ENCODE measurements at places on chromosomes 11 and 22.

DNA sequence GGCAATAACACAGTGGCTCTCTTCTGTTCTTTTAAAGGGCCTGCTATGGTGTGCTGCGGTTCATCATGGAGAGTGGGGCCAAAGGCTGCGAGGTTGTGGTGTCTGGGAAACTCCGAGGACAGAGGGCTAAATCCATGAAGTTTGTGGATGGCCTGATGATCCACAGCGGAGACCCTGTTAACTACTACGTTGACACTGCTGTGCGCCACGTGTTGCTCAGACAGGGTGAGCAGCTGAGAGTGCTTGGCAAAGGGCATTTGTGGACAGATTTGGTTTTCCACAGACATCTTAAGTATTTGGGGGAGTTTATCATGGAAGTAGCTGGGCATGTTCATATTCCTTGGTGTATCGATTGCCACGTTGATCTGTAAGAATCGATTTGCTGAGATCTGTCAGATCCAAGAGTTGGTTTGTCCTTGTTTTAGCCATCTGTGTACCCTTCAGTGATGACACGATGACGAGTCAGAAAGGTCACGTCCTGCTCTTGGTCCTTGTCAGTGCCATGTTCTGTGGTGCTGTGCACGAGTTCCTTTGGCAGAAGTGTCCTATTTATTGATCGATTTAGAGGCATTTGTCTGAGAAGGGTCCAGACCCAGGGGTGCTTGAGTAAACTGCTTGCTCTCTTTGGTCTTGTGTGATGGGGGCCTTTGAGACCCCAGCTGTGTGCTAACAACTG lies 4.8 kb downstream of the RPS3 start:
- no peak for DNase-seq

DNA sequence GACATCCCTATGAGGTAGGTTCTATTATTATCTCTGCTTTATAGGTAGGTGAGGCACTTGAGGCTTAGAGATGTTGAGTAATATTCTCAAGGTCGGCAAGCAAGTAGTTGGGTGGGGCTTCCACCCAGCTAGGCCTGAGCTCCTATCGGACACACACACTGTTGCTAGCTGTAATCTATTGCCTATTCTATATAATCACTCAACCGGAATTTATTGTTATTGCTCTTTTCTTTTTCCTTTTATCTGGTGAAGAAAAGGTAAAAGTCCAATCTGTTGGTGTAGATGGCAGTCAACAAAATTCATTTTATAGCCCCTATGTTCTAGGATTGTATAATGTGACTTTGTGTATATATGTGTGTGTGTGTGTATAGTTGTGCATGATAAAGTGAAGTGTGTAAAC lies 3.4 kb downstream of the OR9Q2 start:
- no peak for DNase-seq

- DNase-seq = no peak
Measured at GRCh38 chr22:19117111-19117512, 5.1 kb downstream of the DGCR2 start.

DNA sequence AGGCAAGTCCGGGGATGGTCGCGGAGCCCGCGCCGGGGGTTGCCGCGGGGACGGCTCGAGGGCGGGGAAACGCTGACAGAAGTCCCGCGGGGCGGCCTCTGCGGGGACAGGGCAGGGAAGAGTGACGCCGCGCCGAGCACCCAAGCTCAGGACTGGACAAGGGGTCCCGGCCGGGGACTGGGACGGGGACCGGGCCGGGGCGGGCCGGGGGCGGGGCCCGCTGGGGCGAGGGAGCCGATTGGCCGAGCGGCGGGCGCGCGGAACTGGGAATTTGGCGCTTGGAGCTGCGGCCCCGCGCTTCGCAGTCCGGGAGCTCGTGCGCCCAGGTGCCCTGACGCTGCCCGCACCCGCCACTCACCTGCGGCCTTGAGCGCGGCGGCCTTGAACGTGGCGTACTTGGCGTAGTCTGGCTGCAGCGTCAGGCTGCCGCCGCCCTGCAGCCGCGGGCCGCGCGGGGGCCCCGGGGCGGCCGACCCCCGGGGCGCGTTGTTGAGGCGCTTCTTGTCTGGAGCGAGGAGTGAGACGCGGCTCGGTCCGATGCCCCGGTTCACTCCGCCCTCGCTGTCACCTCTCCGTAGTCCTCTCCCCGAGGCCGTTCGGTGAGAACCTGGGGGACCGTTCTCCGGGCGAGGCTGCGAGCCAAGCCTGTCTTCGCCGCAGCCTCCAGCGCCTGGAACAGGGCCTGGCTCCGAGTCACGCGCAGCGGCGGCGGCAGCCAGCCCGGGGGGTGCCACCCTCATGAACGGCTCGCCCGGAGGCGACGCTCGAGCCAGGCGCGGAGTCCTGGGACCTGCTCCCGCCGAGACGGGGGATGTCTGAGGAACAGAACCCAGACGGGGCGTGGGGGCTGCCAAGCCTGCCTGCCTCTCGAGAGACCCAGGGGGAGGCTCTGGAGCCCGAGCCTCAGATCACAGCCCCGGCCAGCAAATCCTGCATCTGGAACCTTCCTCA lies 4.5 kb downstream of the SHISA8 start:
- no peak for DNase-seq

- no peak for DNase-seq
Measured at GRCh38 chr11:62823677-62824076, 8.2 kb downstream of the STX5 start.

DNA sequence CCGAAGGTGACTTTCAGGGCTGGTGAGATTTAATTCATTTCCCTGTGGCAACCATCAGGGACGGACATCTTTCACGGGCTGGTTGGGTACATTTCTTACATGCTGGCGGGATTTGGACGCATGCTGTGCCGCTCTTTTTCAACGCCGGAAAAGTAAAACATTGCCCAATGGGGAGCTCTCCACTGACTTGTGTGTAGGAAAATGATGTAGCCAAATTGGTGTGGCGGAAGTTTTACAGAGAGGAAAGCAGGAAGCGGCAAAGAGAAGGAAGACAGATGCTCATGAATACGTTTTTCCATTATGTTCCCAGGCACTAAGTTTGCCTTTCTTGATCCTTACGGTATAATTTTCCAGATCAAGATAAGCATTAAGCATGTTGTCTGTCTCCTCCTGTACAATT lies 375.8 kb downstream of the NTM start:
- no peak for DNase-seq

DNA sequence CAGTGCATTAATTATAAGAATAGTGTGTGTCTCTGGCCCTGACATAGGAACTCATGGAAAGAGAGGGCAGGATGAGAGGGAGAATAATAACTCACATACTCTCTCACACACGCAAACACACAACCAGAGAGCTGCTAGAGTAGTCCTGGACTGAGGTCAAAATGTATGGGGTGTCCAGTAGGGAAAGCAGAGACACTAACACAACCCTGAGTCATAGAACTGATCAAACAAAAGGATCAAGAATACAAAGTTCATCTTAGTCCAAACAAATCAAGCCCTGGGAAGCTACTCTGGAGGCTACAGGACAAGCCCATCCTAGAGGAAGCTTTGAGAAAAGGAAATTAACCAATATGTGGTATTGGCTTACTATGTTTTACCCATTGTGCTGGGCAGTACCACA lies 178.5 kb upstream of the GUCY1A2 start:
- no peak for DNase-seq

DNA sequence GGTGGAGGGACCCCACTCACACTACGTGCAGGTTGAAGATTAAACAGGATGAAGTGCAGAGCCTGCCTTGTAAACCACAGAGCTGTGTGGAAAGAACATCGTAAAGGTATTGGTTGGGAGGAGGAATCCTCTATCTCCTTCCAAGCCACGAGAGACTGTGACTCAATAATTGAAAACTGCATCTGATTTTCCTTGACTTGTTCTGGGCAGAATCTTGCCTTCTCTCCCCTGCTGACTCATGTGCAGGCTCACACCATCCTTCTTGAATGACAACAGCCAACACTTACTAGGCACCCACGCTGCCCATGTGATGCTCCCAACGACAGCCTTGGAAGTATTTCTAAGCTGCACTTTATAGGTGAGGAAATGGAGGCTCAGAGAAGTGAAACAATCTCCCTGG lies 563.0 kb downstream of the MIAT start:
- DNase-seq = no peak

GRCh38 chr22:24592851-24593558 lies at the start of gene LRRC75B:
Gene LRRC75B, minus strand, starts transcription at chr22:24593073. Its CDS starts 34 bp downstream, at chr22:24593039.
- no peak for DNase-seq

Data from stimulated activated CD4-positive, alpha-beta T cell treated with anti-CD3 and anti-CD28 coated beads, Interleukin-1b, Interleukin-23, amount 100 ng/mL, for 1 hour (primary cell).